ENCODE measurements at places on chromosomes 13 and 19.

GRCh38 chr13:113748101-113748861 is 10.7 kb upstream of the TMEM255B start:
- DNase-seq: no peak

DNA sequence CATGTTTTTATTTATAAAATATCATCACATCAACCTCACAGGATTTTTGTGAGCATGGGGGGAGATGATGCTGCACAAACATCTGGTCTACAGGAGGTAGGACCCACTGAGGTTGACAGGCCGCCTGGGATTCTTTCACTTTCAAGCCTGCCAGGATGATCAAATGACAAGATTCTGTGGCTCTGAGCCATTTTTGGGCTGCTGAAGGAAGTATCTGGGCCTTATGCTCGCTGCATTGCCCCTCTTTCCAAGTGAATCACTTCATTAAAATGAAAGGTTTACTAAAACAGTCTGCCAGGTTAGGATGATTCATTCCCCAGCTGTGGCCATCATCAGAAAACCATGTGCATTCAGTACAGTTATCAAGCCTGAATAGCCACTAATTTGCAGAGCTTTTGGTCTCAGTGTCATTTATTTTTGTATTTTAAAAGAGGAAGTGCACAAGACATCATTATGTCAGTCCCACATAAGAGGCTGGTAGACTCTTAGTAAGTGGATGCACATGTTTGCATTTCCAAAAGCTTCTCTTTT is 34.4 kb downstream of the STARD13 start:
- DNase-seq: peak; percentile 94

DNA sequence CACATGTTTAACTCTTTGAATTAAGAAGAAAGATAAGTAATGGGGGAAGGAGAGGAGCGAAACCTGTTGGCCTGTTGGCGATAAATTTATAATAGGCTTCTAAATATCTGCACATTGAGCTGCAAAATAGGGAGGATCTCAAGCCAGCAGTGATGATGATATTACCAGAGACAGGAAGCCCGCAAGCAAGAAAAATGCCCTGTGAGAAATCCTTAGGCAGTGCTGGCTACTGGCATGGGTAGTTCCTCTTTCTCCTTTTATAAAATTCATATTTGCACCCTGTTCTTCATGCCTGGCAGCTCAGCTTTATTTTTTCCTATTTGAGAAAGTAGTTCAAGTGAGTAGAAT is 858 bp upstream of the USP12 start:
- DNase-seq: no peak

DNA sequence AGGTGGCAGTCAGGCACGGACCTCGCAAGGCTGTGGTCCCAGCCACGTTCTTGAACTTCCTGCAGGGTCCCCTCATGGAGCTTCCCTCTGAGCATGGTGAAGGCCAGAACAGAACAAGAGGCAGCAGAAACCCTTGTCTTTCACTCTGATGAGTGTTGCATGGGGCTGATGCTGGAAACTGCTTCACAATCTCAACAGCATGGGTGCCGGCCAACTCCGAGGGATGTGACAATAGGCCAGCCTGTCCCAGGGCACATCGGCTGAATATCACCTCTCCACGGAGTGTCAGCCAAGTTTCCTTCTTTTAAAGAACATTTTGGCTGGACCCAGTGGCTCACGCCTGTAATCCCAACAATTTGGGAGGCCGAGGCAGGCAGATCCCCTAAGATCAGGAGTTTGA is 173.9 kb downstream of the FOXO1 start:
- DNase-seq: no peak

GRCh38 chr13:49858178-49858856 is 65.8 kb upstream of the KPNA3 start:
- DNase-seq: no peak

GRCh38 chr19:50461066-50461875 is 15.0 kb upstream of the EMC10 start:
- peak; percentile 36 for DNase-seq

DNA sequence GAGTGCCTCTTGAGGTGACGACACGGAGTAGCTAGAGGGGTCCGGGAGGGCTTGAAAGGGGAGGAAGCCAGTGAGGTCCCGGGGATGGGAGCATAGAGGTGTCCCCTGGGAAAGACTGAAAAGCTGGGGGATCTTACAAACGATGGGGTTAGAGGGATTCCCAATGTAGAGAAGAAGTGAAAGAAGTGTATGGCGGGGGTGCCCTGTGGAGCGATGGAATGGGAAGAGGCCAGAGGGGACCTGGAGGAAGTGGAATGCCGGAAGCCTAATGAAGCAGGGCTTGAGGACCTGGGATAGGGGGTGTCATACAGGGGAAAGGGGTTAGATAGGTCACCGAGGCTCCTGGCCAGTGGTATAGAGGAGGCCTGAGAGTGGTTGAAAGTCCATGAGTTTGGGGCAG is 580 bp downstream of the AP2A1 start:
- no peak for DNase-seq

GRCh38 chr19:52938761-52939160 is 15.5 kb upstream of the ZNF888 start:
- no peak for DNase-seq

DNA sequence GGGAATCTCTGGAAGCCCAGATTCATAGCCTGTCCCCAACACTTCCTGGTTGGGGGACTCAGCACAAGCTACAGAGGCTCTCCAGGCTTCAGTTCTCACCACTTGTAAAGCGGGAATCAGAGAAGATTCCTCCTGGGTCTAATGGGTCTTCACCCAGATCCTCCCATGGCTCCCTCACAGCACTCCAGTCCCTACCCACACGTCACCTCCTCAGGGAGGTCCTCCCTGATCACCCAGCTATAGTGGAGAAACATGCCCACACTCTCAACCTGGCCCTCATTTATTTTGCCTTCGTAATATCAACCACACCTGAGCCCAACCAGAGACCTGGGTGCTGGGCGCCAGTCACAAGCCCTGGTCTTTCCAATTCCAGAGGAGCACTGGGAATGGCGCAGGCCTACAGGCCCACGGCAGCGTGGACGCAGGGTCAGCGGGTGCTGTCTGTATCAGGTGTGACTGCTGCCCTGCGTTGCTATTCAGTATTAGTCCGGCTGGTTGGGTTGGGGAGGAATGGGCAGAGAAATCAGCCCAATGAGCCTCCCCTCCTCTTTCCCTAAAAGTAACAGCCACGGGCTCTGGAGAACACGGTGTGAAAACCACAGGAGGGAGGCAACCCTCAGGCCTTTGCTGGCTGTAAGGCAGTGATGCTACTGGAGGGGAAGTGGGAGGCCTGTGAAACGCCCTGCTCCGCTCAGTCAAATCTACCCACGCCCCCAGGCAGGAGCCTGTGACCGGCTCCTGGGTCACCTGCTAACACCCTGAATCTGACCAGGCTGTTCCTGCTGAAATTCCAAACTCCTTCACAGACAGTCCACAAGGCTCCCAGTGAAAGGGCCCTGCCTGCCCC is 5.2 kb downstream of the AKT2 start:
- no peak for DNase-seq

DNA sequence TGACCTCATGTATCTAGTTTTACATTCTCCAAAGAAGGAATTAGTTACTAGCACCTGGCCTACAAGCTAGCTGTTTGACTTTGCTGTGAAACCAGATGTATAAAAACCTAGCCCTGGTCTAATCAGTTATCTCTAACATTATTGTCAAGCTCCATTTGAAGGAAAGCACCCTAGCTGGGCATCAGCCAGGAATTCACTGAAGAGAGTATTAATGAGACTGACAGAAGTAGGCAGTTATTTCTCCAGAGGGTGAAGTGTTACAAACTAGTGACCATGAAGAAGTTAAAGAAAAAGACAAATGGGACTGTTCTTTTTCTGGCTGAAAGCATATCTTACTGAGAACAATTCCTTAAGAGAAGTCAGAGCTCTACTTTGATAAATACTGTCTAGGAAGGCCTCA is 2529.3 kb upstream of the PCDH20 start:
- no peak for DNase-seq

GRCh38 chr19:18941628-18942354 is 774 bp upstream of the HOMER3 start:
- no peak for DNase-seq

- DNase-seq: no peak
Measured at GRCh38 chr13:113722921-113723320, 36.1 kb upstream of the TMEM255B start.

GRCh38 chr13:41130356-41130755 is 2.2 kb downstream of the KBTBD6 start:
- DNase-seq: no peak

DNA sequence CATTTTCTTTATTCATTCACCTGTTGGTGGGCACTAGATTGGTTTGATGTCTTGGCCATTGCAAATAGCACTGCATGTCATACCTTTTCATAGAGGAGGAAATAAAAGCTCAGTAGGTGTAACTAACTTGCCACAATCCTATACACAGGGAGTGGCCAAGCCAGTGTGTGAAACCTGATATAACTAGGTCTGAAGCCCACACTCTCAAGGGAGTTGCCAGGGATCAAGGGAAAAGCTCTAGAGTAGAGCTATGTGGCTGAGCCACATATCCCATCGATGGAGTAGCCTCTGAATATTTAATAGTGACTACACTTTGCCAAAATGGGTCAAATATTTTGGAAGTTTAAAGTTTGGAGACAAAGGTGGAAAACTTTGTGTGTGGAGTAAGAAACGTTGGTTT is 66.1 kb upstream of the TSHZ3 start:
- DNase-seq: no peak

GRCh38 chr13:21434588-21434987 is 24.5 kb downstream of the ZDHHC20 start:
- no peak for DNase-seq

DNA sequence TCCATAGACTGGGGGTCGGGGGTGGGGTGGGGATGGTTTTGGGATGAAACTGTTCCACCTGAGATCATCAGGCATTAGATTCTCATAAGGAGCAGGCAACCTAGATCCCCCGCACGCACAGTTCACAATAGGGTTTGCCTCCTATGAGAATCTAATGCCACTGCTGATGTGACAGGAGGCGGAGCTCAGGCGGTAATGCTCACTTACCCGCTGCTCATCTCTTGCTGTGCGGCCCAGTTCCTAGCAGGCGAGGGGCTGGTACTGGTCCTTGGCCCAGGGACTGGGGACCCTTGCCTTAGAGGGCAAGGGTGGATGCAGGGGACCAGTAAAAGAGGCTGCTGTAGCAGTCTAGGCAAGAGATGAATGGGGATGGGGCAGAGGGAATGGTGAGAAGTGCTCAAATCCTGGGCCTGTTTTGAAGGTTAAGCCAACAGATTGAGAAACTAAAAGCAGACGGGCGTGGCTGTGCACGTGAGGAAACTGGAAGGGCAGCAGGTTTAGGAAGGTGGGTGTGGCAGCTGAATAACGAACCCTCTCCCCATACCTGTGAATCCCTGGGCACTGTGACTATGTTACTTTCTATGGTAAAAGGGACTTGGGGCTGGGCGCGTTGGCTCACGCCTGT is 1.5 kb upstream of the ERICH4 start:
- no peak for DNase-seq

DNA sequence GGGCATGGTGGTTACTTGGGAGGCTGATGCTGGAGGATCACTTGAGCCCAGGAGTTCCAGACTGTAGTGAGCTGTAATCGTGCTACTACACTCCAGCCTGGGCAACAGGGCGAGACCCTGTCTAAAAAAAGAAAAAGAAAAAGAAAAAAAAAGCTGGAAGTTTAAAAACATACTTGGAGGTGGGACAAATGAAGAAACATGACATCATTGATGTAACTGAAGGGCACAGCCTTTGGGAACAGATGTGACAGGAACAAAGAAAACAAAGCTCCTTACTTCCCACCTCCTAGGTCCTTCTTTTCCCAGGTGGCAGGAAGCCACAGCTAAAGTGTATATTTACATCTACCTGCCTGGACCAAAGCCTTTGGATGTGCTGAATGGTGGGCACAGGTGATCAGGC is 1.9 kb downstream of the PEX11G start:
- DNase-seq: no peak
